ENCODE measurements at places on chromosomes 2 and 18.

GRCh38 chr2:112977559-112978056 is at the start of gene IL36G:
IL36G (plus strand) TSS chr2:112978006; CDS start chr2:112978639, 633 bp downstream.
- DNase-seq = no peak

DNA sequence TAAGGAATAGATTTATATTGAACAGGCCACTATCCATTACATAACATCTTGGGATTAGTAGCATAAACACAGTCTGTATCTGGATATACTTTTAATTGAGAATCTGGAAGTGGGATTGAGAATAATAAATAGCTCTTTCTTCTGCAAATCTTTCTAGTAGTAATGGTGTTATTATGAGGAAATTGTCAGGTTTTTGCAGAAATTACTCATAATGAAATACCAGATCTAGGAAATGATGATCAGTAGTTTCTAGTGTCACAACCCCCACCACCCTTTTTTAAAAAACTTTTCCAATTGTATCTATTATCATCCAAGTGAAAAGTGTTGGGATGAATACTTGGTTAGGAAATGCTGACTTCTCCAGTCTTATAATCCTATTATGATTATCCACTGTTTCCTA is 18.7 kb downstream of the NBEAL1 start:
- DNase-seq = no peak

DNA sequence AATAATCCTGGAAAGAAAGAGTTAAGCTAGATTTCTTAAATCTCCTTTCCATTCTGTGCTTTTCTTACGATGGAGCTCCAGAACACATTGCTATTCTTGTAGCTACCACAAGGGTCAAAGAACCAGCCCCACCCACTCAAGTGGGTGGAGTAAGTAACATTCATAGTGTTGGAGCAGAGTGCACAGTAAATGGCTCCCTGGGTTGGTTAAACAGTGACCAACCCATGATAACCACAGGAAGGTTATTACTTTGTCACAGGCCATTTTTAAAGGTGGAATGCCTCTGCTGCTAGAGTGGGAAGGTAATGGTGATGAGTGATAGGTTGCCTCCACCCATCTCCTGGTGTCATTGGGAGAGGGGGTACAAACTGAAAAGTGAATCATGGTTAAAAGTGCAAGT is 13.9 kb downstream of the ARPC2 start:
- DNase-seq = no peak

- DNase-seq = no peak
These were observed 78.8 kb upstream of the NEDD4L start for GRCh38 chr18:57965246-57965645.

GRCh38 chr2:130912471-130912870 is 75.8 kb downstream of the ARHGEF4 start:
- DNase-seq = no peak

DNA sequence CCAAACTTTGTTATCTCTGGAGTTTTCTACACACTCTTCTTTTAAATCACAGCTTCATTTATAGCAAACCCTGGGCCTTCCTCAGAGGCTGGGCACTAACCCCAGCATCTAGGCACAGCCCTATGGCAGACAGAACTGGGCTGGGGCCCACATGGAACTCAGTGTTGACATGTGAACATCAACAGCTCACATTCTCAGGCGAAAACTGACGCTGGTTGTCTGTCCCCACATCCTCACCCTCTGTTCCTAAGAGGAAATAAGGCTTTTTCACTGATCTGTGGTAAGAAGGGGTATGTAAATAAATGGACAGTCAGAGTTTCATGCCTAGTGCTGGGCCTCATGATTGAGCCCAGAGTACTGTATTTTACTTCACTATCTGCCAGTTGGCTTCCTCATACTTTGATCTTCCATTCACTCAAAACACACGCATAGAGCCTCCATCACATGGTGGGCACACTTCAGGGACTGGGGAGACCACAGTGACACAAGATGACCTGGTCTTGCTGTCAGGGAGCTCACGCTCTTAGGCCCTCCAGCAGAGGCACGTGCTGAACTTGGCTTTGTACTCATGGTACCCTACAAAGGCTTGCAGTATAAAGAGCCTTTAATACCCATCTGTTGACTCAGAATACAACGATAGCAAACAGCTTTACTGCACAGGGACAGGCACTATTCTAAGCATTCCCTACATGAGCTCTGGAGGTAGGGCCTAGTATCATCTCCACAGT is 43.0 kb downstream of the EFEMP1 start:
- DNase-seq = no peak

- no peak for DNase-seq
These were observed 34.9 kb downstream of the TEX44 start for GRCh38 chr2:231627384-231628120.

- no peak for DNase-seq
These were observed 123.4 kb upstream of the CDH20 start for GRCh38 chr18:61209801-61210200.

GRCh38 chr2:227368574-227368973 is 10.5 kb downstream of the TM4SF20 start:
- DNase-seq = no peak

- DNase-seq = peak; percentile 43
These were observed 37.5 kb upstream of the NEB start for GRCh38 chr2:151771599-151772358.

- DNase-seq = no peak
These were observed 413.6 kb upstream of the KCNH7 start for GRCh38 chr2:163252199-163252598.

DNA sequence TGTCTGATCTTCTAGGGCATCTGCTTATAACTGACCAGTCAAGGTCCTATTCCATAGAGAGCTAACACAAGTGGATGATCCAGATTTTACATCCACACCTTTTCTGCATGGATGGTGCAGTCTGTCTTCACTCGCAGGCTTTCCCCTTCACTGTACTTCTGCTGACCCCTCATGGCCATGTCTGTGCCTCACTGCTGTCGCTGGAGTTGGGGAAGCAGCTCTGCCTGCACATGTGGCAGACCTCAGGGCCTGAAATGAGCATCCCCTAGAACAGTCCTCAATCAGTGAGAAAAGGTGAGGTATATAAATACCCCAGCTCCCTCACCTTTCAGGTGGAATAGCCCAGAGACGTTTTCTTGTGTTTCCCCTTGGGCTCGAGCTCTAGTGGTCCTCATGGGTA is 233.8 kb downstream of the ANKRD36B start:
- no peak for DNase-seq

DNA sequence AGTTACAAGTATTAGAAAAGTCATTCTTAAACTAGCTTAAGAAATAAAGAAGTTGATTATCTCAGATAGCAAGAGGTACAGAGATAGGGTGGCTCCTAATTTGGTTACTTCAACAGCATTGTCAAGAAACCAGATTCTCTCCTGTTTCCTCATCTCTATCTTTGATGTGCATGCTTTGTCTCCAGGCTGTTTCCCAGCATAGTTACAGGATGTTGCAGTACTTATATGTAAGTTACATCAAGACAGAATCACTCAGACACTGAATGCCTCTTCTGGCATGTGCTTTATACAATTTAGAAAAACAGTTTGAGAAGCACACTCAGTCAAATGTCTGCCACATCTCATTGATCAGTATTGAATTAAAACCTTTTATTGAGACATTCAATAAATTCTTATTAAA is 189.5 kb upstream of the UBE2E3 start:
- DNase-seq = no peak

- DNase-seq = no peak
These were observed 15.0 kb downstream of the DTYMK start for GRCh38 chr2:241671457-241672240.

GRCh38 chr2:218927422-218927821 is 32.0 kb upstream of the CDK5R2 start:
- DNase-seq = no peak

- no peak for DNase-seq
These were observed 223.6 kb downstream of the LRRTM1 start for GRCh38 chr2:80080957-80081356.

- DNase-seq = no peak
These were observed 635.7 kb downstream of the FBXO15 start for GRCh38 chr18:73511771-73512503.

- no peak for DNase-seq
These were observed 18.3 kb downstream of the ARHGEF33 start for GRCh38 chr2:38907743-38908562.

DNA sequence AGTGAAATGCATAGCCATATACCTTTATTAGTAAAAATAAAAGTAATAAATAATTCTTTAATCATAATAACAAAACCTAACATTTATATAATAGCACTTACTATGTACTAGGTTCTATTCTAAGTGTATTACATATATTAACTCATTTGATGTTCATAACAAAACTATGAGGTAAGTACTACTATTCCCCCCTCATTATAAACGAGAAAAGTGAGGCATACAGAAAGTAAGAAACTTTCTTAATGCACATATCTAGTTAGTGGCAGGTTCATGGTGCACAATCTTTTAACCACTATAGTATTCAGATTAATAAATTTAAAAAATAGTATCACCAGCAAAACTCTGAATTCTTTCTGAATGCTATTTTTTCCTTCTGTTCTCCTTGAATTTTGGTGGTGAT is 27.5 kb downstream of the TRPM8 start:
- DNase-seq = no peak

GRCh38 chr2:196233021-196233804 is 61.8 kb upstream of the STK17B start:
- DNase-seq = no peak

- no peak for DNase-seq
These were observed 52.6 kb upstream of the MAP4K4 start for GRCh38 chr2:101644842-101645383.

DNA sequence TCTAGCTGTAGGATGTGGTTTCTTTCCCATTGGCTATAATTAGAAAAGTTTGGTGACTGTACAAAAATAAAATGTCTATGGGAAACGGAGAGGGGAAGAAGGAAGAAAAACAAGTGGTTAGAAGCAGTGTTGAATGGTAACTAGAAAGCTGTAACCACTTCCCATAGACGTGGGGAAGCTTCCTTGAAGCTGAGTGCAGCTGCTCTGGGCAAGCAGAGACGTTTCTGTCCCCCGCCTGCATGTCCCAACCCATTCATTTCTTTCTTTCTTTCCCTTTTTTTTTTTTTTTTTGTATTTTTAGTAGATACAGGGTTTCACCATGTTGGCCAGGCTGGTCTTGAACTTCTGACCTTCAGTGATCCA is 367.8 kb upstream of the HS6ST1 start:
- DNase-seq = peak; percentile 60

All from Ammon's horn (tissue), 1 donor.